ENCODE measurements at places on chromosomes 3 and 15.

DNA sequence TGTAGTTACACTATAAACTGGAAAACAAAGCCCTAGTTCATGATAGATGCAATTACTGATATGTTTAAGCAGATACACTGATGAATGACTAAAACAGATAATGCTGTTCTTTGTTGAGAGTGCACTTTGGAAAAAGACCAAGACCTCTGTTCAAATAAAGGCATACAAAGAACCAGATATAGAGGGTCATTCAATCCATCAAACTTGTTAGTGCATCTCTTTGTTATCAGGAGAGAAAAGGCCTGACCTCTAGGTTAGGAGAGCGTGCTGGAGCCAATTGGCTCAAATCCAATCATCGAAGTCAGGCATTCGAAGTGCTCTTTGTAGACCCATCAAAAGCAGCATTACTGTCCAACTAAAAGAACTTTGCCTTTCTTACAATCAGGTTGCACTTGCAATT is 124.2 kb downstream of the TFG start:
- DNase-seq: no peak

DNA sequence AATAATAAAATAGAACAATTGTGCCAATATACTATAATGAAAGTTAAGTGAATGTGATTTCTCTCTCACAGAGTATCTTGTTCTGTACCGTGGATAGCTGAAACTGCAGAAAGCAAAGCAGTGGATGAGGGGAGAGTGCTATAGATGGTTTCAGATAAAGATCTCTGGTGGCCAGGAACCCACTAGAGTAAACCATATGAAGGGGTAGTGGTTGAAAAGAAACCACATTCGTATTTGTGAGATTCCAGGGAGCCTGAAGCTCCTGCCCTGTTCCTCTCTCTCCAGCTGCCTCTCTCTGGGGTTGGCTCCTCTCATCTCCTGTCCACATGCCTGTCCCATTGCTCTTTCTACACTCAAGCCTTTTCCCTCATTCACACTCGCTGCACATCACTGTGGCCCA is 8.9 kb downstream of the ABHD17C start:
- no peak for DNase-seq

DNA sequence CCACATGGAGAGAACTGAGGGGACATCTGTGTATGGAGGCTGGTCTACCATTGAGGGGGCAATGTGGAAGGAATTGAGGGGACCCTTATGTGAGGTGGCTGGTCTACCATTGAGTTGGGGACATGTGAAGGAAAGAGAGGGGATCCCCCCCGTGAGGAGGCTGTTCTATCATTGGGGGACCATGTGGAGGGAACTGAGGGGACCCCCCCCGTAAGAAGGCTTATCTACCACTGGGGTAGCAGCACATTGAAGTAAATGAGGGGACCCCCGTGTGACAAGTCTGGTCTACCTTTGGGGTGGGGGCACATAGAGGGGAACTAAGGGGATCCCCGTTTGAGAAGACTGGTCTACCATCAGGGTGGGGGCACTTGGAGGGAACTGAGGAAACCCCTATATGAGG is 158.0 kb downstream of the FBLN2 start:
- no peak for DNase-seq

DNA sequence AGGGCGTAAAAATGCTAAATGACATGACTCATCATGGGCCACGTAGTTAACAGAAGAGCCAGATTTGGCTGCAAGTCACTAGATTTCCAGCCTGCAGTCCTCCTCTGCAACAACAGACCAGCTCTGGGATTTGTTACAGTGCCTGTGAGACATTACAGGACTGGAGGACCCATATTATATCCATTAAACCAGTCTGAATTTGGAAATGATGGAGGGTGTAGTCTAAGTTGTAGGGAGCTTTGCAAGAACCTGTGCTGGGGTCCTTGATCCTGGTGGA is 10.8 kb downstream of the ZNF774 start:
- peak; percentile 72 for DNase-seq

GRCh38 chr3:125078951-125079674 is 23.3 kb upstream of the HEG1 start:
- DNase-seq: no peak

GRCh38 chr3:145219355-145220235 is 941.4 kb downstream of the PLOD2 start:
- no peak for DNase-seq
